Stimulated activated CD8-positive, alpha-beta memory T cell treated with anti-CD3 and anti-CD28 coated beads, Interleukin-2, amount 100 ng/mL, for 1 hour (primary cell): ENCODE measurements at places on chromosomes 2 and 18.

DNA sequence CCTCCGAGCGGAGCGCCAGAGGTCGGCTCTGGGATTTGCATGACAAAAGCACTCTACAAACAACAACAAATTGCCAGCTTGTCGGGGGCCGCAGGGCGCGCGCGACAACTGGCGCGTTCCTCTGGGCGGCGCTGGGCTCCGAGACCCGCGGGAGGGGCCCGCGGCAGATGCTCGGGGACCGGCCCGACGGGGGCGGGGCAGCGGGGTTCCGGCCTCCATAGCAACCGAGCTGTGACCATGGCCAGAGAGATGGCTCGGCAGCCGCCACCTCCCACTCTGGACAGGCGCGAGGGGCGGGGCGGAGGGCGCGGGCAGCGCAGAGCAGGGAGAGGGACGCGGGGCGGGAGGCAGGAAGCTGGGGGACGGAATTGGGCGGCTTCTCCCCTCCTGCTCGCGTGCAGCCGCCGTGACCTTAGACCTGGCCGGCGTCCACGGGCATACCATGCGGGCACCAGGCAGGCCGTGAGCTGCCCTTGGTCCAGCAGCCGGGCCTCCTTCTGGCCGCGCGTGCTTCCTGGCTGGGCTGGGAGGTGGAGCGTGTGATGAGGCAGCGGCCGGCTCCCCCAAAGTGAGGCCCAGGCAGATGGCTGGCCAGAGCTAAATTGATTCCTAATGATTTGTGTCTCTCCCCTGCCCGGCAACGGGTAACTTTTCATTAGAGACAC is 171.5 kb downstream of the CELF4 start:
- DNase-seq: no peak

DNA sequence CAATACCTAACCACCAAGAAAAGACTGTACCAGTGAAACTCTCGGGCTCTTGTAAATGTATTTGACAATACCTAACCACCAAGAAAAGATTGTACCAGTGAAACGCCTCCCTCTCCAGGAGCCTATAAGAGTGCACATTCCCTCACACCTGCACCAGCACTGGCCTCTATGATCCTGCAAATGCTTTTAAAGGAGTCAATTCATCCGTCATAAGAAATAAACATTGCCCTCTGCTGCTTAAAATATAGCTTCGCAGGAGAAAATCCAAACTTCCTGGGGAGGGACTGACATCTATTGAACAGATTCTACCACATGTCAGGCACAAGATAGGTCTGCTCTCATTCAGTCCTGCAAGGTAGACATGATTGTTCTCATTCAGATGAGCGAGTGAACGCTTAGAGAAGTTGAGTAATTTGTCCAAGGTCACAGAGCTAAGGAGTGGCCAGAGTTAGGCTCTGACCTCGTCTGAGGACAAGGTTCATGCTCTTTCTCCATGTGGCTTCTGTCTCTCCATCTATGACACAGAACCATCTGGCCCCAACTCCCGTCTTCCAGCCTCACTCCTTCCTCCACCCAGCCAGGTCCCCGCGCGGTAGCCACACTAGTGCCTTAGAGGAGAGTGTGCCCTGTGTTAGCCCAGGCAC is 38.7 kb downstream of the MCFD2 start:
- DNase-seq: no peak

DNA sequence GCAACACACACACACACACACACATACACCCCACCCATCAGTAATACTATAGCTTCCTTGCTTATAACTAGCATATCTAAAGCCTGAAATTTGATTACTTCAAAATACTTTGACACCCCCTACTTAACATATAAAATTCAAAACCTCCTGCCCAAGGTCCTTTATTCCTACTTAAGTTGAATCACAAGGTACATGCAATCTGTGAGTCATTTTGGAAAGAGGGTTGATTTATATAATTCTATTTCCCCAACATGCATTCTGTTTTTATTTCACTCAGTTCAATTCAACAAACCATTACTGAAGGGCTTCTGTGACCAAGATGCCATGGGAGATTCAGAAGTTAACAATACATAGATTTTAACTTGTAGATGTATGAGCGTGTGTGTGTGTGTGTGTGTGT is 420.7 kb downstream of the METTL4 start:
- DNase-seq: no peak

DNA sequence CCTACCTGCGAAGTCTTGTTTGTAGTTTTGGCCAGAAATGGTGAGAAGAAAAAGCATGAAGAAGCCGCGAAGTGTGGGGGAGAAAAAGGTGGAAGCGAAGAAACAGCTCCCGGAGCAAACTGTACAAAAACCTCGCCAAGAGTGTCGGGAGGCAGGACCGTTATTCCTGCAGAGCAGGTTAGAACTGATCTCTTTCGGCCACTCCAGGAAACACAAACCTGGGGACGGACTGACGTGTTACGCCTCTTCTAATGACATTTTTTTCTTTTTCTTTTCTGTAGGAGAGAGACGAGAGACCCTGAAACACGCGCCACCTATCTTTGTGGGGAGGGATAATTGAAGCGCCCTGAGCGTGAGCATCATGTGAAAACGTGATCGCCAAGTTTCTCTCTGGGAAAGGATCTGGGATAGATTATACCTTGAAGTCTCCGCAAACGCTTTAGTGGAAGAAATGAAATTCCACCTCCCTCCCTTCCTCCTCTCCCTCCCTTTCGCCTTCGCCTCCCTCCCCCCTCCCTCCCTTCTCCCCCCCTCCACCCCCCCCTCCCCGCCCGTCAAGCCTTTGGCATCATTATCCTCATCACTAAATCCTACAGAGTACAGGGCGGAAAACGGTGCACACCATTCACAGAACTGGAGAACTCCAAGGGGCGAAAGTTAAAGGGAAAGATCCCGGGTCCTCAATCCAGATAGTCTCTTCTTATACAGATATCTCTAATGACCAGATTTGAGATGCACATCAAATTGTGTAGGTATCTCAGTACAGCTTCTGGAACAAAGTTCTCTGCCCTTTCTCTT is at the start of gene ZEB2:
TSS of gene ZEB2 (minus strand) at position 186 of the 798 bp plus-strand sequence. CDS start 2,769 bp downstream, outside the sequence.
- DNase-seq: no peak

DNA sequence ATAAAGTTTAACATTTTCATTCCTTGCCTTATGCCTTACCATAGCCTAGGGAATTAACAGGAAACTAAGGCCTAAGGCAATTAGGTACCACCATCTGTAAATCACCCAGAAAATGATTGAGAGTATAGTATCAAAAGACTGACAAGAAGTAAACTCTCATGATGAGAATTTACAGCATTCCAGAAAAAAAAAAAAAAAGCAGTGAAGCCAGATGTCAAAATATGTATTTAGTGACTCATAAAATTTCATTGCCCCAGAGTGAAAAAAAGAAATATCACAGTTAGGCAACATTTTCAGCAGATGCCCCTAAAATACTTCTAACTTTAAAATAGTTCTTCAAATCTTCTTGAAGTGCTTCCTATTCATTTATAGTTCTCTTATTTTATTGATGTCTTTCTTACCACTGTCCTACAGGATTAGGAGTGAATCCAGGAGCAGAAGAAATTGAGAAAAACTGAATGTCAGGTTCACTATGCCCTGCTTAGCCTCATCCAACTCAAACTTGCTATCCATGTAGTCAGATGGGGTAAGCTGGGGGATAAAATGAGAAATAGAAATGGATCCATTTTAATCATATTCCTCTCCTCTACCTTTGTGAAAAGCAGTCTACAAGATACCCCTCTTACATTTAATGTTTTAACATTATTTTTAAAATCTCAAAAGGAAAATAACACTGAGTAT is 57.3 kb upstream of the TANK start:
- DNase-seq: no peak
